ENCODE measurements at places on chromosomes 7 and 10.

DNA sequence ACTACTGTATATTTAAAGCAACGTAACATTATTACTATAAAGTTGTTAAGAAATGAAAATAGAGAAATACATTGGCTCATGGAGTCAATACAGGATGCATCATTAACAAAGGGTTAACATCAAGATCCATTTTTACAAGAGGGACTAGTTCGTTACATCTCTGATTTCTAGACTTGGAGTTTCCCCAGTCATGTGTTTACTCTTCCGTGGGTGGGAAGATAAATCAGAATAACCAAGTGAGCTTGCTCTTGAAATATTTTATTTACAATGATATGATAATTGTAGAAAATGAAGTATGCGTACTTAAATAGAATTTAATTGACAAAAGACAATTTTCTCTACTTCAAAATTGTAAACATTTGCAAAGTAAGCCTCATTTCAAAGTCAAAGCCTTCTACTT, 1.0 kb upstream of the PRKAR2B start:
- DNase-seq: no peak

DNA sequence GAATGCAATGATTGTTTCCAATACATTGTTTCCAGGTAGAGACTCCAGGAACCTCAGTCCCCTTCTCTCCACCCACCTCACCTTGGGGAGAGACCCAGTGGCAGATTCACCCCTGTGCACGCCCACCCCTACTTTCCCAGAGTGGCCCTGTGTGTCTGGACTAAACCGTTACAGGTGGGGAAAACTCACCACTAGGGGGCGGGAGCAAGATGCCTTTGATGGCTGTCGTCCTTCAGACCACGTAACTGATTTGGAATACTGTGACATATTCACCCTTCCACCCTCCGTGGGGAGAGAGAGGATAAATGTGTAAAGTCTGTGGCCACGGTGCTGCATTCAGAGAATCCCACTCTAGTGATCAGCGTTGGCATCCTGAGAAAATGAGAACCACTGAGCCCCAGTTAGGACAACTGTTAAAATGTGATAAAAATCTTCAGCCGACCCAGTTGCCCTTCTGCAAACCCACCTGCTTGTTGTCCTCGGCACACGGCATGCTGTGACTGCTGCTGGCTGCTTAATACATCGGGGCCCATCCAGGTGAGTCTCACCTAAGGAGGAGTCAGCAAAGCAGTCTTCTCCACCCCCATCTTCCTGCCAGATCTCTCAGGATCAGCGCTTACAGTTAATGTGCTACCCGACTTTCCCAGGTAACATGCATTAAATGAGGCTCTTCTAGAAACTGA, 41.5 kb upstream of the NMT2 start:
- peak; percentile 82 for DNase-seq

- no peak for DNase-seq
Measured at GRCh38 chr7:1402791-1403637, 56.3 kb downstream of the MICALL2 start.

DNA sequence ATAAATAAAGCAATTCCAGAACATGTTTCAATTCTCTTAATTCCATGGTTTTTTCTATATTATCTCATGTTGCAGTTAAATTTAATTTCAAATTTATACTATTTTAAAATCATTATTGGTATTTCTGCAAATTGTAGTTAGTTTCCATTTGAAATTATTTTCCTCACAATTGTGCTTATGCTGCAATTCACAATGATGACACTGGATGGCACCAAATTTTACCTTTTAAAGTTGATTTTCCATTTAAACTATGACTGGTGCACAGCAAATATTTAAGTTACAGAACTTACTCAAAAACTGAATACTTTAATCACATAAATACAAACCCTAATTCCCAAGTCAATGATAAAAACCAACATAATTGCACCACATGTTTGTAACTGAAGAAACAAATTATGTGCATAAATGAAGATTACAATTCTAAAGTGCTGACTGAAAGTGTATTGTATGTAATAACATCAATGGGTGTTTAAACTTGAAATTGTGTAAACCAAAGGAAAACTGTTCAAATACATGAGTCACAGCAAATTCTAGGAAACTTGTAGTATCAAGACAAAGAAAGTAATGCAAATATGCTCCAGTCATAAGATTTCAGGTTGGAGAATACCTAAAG, 75.3 kb upstream of the AASS start:
- peak; percentile 19 for DNase-seq

DNA sequence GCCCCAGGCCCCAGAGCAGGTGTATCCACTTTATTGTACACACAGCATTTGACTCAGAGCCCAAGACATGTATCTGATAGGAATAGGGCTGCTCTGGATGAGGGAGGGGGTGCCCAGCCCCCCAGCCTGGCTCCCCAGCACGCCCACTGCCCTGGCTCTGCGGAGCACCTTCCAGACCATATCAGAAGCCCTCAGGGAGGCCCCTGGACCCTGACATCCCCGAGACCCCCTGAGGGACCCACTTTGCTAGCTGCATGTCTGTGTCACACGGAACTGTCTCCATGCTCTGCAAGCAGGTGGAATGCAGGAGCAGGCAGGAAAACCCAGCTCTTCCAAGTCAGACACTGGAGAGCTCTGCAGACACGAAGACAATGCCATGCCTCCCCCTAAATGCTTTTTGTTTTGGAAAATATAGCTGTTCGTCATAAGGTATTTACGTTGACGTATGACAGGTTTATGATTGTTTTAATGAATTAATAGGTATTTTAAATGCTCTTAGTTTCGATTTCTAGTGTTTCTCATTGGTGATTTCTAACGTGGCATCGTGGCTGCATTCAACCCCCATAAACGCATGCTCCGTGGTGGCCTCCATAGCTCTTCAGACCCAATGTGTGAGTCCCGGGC, 92.8 kb upstream of the INSIG1 start:
- DNase-seq: no peak

GRCh38 chr7:18212758-18213157, 185.1 kb upstream of the PRPS1L1 start:
- DNase-seq: no peak

GRCh38 chr10:24556126-24556749, 167.4 kb downstream of the ARHGAP21 start:
- no peak for DNase-seq

DNA sequence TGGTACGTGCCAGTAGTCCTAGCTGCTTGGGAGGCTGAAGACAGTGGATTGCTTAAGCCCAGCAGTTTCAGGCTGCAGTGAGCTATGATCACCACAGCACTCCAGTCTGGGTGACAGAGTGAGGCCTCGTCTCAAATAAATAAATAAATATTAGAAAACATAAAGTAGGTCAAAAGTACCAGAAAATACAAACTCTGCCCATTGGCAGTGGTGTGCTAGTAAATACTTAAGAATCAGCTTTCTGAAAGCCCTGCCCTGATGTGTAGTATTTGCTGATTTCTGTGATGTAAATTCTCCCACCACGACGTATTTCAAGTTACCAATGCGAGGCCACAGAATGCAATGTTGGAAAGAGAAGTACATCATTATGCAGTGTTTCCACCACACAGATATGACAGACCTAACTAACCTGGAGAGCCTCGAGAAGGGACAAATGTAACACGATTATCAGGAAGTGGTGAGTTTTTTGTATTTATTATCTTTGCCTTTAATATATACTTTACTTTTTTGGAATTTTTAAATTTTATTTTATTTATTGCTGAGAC, 11.8 kb upstream of the MAP3K8 start:
- DNase-seq: no peak

- no peak for DNase-seq
Measured at GRCh38 chr7:132939495-132939894, 142.4 kb downstream of the CHCHD3 start.

DNA sequence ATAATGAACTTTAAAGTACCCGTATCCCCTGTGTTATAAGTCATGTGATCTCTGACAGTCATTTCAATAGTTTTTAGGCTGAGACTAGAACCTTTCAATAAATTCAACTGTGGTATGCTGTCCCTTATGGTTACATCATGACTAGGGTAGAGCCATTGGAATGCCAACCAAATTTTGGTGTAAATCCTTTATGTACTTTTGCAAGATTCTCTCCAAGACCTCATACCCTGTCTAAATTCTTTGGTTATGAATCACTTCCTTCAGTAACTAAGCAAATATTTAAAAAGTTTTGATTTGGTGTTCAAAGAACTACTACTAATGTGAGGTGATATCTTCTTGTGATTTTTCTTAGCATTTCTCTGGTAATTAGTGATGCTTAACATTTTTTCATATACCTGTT, 20.8 kb upstream of the OR6B1 start:
- DNase-seq: no peak

- no peak for DNase-seq
Measured at GRCh38 chr7:135929722-135930141, 47.4 kb downstream of the MTPN start.

GRCh38 chr10:2836921-2837662, 230.3 kb upstream of the PFKP start:
- DNase-seq: no peak

DNA sequence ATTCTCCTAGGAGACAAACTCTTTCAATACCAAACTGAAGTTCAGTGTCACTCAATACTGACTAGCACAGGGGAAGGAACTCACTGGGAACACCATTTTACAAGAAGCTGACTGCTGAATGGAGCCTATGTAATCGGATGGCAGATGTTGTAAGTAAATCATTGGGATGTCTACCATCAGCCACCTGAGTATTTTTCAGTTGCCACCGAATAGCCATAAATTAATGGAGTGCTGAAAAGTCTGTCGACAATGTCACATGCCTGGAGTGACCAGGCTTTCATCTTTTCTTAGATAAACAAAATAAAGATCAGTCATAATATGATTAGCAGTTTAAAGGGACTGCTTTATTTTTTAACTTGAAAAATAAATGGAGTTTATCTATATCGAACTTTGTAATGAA, 145.9 kb upstream of the SEMA3E start:
- DNase-seq: no peak

- no peak for DNase-seq
Measured at GRCh38 chr10:69232252-69232651, 12.1 kb downstream of the HKDC1 start.

DNA sequence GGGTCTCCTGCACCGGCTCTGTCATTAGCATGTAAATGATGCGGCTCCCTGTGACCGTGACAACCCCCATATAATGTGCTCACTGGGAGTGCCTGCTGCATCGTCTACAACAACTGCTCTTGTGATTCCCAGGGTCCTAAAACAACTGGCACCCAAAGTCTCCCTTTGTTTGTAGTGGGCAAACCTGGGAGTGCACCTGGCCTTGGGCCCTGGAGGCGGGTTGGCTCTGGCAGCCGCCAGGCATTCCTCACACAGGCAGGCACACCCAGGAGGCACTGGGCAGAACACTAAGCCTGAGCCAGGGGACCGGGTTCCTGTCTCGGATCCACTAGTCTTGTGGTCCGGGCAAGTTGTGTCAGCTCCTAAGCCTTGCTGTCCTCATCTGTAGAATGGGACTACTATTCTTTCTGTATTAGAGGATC, 115.5 kb upstream of the GPR26 start:
- DNase-seq: no peak

- peak; percentile 74 for DNase-seq
Measured at GRCh38 chr10:48683868-48684267, 805 bp upstream of the WDFY4 start.

- no peak for DNase-seq
Measured at GRCh38 chr7:86407291-86407690, 236.4 kb upstream of the GRM3 start.

DNA sequence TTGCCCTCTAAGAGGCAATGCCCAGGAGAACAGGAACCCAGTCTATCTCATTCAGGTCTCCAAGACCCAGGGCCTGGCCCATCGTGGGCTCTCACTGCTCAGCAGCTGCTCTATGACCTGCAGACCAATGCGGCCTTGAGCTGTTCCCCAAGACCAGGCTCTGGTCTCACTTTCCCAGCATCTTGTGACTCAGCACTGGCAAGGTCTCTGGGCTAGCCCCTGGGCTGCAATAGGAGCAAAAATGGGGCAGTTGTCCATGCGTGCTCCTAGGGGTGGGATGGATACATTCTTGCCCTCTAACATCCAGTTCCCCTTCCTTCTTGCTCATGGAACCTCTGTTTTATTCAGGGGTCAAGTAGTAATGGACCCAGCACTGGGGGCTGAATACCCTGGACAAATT, 13.5 kb downstream of the GCK start:
- DNase-seq: no peak

GRCh38 chr10:35633006-35633980, 8.8 kb downstream of the FZD8 start:
- DNase-seq: no peak

- peak; percentile 77 for DNase-seq
Measured at GRCh38 chr7:90613088-90613498, 17.0 kb downstream of the CDK14 start.

DNA sequence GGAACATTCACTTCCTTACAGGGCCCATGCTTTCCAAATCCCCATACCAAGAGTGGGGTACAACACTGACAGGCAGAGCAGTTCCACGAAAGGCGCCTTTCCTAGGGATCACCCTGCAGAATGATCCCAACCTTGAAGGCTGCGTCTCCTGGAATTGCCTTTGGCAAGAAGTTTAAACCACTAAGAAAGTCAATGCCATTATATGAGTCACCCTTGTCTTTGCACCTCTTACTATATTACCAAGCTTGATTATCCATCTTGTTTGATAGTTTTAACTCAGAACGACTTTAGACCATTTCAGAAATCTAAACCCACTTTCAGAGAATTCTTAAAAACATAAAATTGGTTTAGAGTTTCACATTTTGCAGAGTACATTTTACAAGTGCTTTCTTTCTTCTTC, 282.1 kb downstream of the ARHGAP12 start:
- no peak for DNase-seq

- no peak for DNase-seq
Measured at GRCh38 chr7:338295-339061, 48.5 kb downstream of the FOXL3 start.

DNA sequence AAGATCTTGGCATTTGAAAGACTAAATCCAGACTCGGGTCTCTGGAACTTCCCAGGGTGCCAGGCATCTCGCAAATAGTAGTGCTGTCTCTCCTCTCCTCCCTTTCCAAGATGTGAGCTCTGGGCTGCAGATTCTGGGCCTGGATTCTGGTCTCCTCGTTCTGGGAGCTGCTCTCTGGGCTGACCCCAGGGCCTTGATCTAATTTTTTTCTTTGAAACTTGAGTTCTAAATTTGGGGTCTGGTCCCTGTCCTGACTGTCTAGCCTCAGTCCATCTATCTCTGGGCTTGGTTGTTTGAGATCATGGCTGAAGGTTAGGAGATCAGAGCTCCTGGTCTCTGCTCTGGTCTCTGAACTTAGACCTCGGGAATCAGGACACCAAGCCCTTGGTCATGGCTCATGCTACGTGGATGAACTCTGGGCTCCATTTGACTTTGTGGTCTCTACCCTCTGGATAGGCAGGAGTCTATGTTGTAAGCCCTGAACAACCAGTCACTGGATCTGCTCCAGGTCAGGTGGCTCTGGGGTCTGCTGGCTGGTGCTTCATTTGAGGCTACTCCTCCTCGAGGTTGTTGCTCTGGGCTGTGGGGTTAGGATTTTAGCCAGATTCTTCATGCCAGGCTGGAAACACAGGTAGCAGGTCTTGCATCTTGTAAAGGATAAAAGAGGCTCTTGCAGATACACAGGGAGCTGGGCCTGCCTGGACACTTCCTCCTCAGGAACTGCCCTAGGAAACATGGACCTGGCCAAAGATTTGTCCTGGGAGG, 8.0 kb upstream of the MBL2 start:
- no peak for DNase-seq
